ENCODE measurements at places on chromosomes 12 and 14.

DNA sequence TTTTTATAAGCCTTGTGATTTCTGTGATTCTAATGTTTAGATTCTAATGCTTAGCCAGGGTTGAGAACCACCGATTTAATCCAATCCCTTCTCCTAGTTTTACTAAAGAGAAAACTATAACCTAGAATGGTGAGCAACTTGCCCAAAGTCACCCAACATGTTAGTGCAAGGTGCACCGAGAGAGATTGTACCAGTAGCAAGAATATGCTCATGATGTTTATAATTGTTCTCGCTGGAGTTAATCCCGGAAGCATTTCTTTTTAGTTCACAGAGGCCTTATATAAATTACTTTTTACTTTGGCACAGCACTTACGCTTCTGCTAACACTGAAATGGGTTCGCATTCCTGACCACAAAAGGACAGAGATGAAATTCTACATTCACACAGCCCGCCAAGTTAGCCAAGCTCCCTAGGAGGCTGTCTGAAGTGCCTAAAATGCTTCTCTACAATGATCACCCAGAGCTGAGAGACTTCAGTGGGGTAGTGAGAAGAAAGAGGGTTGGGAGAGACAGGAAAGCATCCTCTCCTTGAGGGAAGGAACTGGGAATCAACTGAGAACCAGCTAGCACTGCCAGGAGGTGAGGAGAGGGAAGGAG lies 579 bp upstream of the BLOC1S1 start:
- no peak for DNase-seq

- DNase-seq: no peak
Observed at GRCh38 chr14:34023824-34024767, 73.2 kb upstream of the EGLN3 start.

DNA sequence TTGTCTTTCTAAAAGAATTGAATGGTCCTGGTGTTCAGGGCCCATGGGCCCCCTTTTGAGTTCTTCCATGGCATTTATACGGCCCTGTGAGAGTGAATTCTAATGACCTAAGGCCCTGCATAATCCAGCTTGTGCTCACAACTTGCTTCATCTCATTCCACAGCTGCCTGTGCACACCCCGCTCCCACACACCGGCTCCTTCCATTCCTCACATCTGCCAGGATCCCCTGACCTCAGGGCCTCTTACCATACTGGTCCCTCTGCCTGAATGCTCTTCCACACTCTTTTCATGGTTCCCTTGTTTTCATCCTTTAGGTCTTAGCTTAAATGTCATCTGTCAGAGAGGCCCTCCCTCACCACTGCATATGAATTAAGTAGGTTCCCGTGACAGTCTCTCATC lies 49.5 kb upstream of the EGLN3 start:
- DNase-seq: no peak

- DNase-seq: no peak
Observed at GRCh38 chr12:132873724-132874123, 13.7 kb downstream of the CHFR start.

GRCh38 chr12:103780093-103780440 lies 61.0 kb downstream of the NT5DC3 start:
- DNase-seq: no peak

DNA sequence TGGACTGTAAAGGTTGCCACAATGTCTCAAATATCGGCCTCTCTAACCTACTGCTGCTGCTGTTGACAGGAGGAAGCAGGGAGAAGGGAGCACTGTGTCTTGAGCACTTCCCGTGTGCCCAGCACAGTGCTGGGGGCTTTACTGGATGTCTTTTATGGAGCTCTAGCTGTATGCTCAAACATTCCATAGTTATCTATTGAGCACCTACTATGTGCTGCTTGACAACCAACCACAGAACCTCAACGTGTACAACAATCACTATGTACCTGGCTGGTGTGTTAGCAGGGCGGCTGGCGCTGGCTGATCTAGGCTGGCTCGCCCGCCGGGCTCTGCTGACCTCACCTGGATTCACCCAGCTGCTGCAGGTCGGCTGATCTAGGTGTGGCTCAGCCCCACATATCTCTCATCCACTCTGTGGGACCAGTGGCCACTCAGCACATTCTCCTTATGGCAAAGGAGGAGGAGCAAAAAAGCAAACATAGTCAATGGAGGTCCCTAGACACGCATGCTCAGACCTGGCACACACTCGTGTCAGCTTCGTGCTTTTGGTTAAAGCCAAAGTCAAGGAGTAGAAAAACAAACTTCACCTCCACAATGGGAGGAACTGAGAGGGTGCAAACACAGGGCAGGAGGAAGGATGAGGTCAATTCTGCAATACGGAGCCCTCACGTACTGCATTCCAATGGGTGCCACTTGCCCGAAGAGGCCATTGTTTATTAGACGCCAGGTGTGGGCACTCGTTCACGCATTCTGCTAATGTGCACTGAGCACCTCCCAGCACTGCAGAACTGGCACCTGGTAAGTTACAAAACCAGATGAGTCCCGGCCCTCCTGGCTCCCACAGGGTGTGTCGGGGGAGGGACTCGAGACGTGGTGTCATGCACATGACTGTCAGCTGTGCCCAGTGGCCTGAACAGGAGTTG lies 147.2 kb downstream of the SCARB1 start:
- DNase-seq: no peak

DNA sequence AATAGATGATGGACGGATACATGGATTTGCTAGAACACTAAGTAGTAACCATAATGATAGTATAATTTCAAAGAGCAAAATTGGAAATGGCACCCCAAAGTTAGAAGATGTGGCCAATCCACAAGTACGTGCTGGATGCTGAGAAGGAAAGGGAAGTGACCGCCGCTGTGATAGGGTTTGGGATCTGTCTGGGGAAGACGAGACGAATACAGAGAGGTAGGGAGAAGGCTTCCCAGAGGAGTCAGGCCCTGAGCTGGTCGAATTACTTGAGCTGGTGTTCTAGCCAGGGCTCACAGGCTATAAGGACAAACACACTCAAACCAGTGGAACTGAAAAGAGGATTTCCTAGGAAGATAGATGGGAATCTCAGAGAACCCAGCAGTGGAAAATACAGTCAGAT lies 9.4 kb upstream of the ACVR1B start:
- DNase-seq: no peak

DNA sequence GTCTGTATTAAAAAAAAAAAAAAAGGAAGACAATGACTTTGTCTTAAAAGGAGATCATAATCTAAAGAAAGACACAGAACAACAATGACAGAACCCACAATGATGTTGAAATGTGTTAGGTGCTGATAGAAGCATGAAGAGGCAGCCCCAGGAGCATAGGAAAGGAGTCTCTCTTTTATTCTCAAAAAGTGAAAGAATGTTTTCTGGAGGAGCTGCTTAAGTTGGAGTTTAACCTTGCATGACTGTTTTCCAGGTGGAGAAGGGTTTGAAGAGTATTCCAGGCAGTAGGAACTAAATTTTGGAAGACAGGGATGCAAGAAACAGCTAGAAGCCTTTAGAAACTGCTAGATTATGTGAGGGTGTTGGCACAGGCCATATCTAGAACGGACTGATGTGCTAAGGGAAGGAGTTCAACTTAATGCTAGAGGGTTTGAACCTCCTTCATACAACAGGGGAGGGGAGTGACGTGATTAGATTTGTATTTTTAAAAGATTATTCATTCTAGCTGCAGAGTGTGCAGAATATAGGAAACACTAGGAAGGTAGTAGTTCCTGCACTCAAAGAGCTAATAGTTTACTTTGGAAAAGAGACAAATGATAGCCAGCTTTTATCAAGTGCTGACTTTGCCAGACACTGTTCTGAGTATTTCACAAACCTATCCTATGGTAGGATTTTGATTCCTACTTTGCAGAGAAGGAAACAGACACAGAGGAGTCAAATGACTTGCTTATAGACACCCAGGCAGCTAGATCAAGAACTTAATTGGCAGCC lies 4.6 kb upstream of the RPL6 start:
- no peak for DNase-seq

DNA sequence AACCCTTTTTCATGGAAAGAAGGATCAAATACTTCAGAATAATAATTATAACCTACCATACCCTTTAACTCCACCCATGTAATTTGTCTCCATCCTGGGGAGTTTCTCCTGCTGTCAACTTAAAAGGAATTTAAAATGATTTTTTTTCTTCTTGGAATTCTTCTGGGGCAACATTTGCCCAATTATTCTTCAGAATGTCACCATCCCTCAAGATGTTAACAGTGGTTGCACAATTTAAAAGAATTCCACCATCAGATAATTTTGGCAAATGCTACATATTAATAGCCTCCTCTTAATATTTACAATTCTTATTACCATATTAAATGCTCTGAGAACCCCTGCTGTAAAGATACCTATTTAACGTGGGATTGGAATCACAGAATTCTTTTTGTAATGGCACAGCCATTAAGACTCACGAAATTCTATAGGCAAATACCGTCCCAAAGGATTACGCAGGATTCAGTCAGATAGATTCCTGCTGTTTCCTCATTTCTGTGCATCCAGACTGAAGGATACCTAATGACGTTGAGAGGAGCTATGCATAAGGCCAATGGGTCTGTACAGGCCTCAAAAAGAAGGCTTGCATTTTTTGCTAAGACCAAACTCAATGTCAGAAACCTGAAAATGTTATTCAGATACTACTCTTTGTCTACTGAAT lies 177.5 kb downstream of the DAD1 start:
- DNase-seq: no peak

DNA sequence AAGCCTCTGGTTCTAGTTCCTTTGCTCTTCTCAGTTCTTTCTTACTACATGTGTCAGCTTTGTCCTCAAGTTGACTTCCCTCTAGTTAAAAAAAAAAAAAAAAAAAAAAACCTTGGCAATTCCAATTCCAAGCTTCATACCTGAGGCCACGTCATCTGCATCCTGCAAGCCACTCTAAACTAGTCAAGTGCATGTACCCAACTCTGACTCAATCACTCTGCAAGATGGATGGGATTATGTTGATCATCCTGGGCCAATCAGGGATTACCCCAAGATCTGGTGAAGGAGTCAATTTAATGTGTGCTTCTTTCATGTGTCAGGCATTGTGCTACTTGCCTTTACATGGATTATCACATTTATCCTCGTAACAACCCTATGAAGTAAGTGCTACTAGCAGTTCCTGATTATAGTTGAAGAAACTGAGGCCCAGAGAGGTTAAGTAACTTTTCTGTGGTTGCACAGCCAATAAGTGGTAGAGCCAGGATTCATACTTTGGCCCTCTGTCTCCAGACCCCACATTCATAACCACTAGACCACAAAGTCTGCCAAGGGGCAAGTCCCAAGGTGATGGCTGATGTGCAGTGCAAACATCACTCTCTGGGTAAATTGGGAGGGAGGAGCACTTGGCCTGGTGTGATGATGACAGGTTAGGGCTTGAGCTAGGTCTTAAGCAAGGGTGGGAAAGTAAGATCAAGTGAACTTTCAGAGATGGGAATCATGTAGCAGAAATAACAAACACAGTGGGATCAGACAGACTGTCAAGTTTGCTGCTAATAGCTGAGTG lies 17.3 kb upstream of the CCND2 start:
- DNase-seq: no peak
